NCI-H1092 (cell line): ENCODE measurements at places on chromosomes 12 and 14.

DNA sequence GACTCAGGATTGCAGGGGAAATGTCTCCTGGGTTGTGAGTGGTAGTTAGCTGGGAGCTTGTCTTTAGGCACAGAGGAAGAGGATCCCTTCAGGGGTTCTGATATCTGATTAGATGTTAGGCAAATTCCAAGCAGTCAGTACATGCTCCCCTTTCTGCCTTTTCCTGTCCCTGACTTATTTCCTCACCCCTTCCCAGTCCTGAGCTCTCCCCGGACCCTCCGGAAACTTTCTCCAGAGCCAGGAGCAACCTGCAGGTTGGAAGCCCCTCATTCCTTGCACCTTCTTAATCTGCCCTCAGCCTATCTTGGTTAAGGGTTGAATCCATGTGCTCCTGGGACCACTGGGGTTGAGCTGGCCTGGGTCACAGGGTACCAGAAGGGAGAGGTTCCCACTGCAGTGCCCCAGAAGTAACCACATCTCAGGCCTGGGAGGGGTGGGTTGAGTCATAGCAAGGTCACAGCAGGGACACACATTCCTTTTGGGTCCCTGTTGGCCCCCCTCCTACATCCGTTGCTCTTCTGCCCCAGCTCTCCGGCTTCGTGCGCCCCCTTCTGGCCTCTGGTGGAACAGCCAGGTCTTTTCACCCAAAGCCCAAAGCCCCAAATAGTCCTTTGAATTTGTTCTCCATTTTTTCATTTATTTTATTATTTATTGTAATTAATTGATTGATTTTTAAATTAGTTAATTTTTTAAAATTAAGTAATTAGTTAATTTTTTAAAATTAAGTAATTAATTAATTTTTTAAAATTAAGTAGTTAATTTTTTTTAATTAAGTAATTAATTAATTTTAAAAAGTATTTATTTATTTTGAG, 1.8 kb downstream of the IGFBP6 start:
- peak; percentile 27 for DNase-seq

GRCh38 chr12:112734859-112735695, 56.5 kb upstream of the RPH3A start:
- DNase-seq = no peak

GRCh38 chr12:108241986-108242703, 97.0 kb downstream of the CMKLR1 start:
- DNase-seq = no peak

- no peak for DNase-seq
These were observed 201.3 kb downstream of the GPHN start for GRCh38 chr14:66709291-66709690.

DNA sequence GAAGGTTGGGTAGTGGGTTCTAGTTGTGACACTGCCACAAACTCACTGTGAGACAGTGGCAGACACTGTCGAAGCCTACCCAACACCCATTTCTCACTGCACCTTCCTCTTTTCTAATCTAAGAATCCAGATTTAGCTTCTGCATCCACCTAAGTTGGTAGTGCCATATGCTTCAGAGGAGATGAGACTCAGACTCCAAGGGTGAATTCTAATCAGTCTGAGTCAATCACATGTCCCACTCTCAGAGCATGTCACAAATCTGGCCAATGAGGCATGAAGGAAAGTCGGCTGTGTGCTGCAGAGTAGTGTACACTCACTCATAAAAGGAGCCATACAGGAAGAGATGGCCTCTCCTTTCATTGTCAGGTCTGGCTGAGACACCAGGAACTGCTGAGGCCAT, 102.1 kb upstream of the RAP1B start:
- no peak for DNase-seq

DNA sequence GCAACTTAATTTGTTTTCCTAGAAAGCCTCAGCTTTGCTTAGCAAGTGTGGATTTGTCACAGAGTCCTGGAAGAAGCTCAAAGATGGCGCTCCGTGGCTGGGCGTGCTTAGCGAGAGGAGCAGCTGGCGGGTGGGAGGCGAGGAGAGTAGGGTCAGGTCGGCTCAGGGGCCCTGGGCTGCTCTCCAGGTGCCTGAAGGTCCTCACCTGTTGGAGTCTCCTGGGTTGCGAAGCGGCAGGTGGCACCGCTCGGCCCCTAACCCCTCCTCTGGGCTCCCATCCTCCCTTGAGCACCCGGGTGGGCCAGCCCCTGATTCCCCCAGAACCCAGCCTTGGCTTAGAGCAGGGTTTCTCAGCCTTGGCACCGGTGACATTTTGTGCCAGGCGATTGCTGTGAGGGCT, 25.1 kb downstream of the LRTM2 start:
- no peak for DNase-seq
